ENCODE measurements at places on chromosomes 11 and 22. TPM values are rescaled to one million over a fixed set of nuclear protein-coding genes. Genes with fewer than 3 reads are reported as not detected.
A peak's percentile ranks its signal among the peaks of the same experiment; 100 is the strongest.

- DNase-seq = no peak
These were observed 34.4 kb downstream of the ME3 start for GRCh38 chr11:86637988-86638387.

FLRT1 gene
- total RNA-seq = 0.68 TPM

GRCh38 chr11:94938095-94939055 lies 35.0 kb downstream of the CWC15 start:
- no peak for DNase-seq

- no peak for DNase-seq
These were observed 43.0 kb downstream of the RTN4R start for GRCh38 chr22:20224917-20225692.

- no peak for DNase-seq
These were observed 12.9 kb downstream of the RANGAP1 start for GRCh38 chr22:41273128-41273527.

DNA sequence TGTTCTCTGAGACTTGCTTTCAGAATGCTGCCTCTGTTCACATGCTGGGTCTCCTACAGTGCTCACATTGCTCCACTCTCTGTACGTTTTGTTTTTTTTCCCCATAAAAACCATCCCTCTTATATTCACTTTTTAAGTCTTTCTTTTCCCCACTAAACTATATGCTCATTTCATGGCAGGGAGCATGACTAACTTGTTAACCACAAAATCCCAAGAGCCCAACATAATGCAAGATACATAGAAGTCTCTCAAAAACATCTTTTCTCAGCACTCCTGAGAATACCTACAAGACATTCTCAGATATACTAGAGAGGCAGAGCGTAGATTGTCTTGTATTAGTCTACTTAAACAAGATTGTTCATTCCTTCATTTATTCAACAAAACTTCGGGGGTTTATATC lies 73.3 kb downstream of the FAM76B start:
- no peak for DNase-seq

- DNase-seq = no peak
These were observed 68.2 kb downstream of the EMSY start for GRCh38 chr11:76512851-76513653.

OR2D2 gene
- not detected for total RNA-seq

DNA sequence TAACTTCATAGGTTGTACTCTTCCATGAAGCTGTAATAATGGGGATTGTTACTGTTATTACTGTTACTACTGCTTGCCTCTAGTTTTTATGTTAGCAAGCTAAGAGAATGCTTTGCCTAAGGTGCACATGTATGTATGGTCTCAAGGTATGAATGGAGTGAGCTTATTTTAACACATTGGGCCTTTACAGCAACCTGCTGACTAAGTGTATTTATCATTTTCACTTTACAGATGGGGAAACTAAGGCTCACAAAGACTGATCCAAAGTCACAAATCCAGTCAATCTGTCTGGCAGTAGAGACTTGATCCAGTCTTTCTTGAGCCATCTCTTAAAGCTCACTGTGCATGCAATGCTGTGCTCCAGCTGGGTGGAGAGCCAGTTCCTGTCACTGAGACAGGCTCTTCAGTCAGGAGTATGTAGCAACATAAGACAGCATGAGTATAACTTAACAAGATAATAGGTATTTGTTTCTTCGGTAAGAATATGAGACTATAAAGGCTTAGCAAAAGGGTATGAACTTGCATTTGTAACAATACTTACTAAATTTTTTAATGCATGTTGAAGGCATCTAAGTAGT lies 66.5 kb downstream of the PPP2R1B start:
- no peak for DNase-seq

NXPE2 gene
- 20.2 TPM for total RNA-seq

DNA sequence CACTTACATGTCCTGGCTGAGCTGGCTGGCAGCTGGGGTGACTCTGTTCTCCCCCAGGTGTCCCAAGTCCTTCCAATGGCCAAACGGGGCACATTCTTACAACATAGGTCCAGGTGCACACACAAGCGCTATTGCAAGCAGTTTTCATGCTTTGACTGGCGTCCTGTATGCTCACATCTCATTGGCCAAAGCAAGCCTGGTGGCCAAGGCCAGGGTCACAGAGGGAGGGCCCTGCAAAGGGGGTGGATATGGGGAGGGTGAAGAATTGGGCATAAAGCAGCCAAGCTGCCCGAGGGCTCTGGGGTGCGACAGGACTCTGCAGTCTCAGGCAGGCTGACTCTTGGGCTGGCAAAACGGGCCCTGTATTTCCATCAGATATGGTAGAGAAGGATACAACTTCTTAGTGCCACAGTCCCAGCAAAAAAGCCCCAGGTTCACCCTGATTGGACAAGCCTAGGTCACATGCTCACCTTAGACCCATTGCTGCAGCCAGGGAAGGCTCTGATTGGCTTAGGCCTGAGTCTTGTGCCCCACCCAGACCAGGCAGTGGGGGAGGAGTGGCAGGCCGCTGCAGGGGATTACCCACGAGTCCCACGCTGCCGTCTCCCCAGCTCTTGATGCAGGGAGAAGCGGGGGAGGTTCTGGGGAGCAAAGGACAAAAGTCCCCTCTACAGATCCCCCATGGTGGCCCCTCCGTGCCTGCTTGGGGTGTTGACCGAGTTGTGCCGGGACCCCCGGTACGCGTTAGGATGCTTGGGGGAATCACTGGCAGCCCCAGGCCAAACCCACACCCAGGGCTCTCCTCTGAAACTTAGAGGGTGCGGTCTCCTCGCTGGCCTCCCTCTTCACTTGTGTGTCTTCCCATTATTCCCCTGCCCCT lies 110.8 kb downstream of the ARHGAP8 start:
- DNase-seq = no peak

DNA sequence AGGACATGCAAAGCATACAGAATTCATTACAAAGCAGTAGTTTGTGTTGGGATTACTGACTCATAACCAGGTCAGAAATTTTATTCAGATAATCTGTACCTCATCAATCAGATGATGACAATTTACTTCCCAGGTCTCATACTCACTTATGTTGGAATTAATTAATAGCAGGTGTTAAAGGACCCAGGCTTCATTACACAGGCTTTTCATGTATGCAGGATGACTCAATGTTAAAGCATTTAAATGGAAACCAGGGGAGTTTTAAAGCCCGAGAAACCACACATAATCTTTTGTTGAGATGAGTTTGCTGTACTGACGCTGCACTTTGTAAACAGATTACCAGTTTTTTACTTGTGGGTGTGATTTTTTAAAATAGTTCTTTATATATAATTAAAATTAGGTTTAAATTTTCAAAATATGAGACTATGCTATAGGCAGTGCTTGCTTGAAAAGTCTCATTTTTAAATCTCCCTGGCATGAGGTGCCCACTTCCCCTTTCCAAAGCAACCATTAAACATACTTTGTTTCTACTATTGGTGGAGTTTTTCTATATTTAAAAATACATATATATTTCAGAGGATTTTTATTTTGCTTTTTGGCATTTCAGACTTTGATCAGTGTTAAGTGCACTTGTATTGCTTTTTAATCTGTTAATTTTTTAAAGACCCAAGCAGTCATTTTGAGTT lies 41.0 kb downstream of the CEP57 start:
- DNase-seq = no peak

DNA sequence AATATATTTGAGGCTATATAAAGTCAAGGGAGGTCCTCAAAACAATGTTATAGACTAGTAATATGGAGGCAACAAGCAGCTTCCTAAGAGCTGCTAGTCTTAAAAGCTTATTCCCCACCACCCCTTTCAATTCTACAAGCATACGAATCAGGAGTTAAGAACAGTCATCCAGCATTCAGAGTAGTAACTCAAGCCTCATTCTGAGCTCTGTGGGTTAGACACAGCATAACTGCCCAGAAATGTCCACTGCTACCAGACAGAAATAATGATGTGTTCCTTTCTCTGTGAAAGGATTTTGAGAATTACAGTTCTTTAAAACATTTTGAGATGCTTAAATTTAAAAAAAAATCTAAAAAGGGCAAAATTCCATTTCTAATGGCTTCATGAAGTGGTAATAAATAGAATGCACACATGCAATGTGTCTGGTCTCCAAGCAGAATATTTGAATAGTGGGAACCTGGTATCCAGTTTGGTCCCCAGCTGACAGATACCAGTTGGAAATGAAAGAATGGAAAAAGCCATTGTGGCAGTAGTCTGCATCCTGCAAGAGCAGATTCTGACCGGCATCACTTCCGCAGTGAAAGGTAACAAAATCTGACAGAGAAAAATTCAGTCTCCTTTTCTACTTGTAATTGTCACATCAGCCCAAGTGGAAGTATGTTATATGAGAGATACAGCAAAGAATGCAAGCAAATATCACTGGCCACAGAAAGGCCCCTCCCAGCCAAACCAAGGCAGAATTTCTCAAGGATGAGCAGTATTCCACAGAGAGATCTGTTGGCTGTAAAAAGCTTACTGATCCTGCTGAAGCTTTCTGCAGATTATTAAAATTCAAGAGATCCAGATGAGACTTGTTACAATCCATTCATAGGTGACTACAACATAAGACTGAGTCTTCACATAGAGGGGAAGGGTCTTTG lies 310.8 kb upstream of the PITPNB start:
- no peak for DNase-seq

DNA sequence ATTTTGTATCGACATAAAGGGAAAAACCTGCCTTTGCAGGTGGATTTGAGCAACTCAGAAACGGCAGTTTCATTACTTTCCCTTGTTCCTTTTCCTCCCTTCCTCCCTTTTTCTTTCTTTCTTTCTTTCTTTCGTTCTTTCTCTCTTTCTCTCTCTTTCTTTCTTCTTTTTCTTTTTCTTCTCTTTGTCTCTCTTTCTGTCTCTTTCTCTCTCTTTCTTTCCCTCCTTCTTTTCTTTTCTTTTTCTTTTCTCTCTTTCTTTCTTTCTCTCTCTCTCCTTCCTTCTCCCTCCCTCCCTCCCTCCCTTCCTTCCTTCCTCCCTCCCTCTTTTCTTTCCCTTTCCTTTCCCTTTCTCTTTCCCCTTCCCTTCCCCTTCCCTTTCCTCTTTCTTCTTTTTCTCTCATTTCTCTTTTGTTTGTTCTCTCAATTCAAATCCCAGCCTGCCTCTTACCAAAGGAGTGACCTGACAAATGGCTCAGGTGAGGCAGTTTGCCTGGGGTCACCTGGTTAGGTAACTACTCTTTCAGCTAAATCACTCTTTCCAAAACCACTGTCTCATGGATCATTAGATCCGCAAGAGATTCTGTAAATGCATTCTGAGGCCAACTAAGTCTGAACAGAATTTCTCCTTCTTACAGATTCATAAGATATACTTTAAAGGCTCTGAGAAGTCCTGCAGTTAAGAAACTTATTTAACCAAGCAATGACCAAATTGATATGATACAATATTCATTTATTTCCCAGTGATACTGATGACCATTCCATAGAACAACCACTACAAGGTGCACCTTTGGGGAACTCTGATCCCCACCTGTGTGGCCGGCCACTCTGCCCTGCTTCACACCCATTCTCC lies 75.3 kb downstream of the MYO18B start:
- DNase-seq = no peak

- DNase-seq = no peak
These were observed 22.9 kb upstream of the THY1 start for GRCh38 chr11:119445850-119446249.

DNA sequence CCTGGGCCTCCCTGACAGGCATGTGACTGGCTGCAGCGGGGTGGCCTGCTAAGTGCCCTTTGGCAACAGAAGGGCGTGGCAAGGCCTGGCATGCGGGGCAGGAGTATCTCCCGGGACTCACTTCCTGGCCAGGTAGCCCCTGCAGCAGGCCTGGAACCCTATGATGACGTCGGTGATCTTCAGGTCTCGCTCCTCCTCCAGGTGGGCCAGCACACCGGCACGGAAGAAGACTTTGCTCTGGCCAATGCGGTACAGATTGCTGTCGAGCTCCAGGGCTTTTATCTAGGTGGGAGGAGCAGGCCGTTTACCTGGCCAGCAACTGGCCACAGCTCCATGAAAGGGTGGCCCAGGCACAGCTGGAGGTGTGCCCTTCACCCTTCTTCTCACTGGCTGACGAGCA lies 50.9 kb downstream of the APOL1 start:
- DNase-seq = peak; percentile 64

PC gene
- 54.2 TPM for total RNA-seq

MS4A8 gene
- 54.1 TPM for total RNA-seq

BEST1 gene
- 3.7 TPM for total RNA-seq

DNA sequence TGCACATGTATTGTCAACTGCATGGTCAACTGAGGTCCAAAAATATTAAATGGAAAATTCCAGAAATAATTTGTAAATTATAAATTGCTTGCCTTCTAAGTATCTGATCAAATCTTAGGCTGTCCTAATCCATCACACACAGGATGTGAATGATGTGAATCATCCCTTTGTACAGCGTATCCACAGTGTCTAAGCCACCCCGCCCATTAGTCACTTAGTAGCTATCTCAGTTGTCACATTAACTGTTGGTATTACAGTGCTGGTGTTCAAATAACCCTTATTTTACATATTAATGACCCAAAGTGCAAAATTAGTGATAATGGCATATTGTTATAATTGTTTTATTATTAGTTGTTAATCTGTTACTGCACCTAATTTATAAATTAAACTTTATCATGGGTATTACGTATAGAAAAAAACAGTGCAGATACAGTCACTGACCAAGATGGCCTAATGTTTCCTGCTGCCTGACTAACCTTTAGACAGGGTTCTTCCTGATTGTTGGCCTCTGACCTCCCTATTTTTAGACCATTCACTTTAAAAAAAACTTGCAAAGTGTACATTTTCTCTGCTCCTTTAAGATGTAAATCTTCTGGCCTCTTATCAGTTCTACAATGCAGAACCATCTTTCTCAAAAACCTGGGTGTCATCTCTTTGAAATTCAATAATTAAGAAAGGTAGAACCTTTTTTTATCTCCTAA lies 2.9 kb upstream of the SVIP start:
- DNase-seq = no peak

DNA sequence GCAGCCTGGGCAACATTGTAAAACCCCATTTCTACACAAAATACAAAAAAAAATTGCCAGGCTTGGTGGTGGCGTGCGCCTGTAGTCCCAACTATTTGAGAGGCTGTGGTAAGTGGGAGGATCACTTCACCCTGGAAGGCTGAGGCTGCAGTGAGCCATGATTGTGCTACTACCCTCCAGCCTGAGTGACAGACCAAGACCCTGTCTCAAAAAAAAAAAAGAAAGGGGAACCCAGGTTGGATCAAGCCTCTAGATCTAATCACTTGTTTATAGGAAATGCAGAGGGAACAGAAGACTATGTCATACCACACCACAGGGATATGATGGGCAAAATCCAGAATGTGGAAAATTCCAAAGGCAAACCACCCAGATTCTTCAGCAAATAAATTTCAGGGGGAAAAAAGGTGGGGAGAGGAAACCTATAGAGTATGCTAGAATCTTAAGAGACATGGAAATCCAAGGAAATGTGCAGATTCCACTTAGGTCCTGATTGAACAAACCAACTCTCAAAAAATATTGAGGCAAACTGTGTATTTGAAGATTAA lies 16.5 kb upstream of the MALAT1 start:
- DNase-seq = no peak

ANGPTL5 gene
- not detected for total RNA-seq

GRCh38 chr22:35558031-35558430 lies 17.4 kb downstream of the RASD2 start:
- DNase-seq = no peak

GRCh38 chr11:1461826-1462697 lies 24.5 kb downstream of the MOB2 start:
- DNase-seq = no peak

All from transverse colon (tissue), 4 donors.